Activated CD8-positive, alpha-beta T cell treated with anti-CD3 and anti-CD28 coated beads for 36 hours (primary cell): ENCODE measurements at places on chromosomes 16 and 17. TPM values are rescaled to one million over a fixed set of nuclear protein-coding genes. Genes with fewer than 3 reads are reported as not detected.

DNA sequence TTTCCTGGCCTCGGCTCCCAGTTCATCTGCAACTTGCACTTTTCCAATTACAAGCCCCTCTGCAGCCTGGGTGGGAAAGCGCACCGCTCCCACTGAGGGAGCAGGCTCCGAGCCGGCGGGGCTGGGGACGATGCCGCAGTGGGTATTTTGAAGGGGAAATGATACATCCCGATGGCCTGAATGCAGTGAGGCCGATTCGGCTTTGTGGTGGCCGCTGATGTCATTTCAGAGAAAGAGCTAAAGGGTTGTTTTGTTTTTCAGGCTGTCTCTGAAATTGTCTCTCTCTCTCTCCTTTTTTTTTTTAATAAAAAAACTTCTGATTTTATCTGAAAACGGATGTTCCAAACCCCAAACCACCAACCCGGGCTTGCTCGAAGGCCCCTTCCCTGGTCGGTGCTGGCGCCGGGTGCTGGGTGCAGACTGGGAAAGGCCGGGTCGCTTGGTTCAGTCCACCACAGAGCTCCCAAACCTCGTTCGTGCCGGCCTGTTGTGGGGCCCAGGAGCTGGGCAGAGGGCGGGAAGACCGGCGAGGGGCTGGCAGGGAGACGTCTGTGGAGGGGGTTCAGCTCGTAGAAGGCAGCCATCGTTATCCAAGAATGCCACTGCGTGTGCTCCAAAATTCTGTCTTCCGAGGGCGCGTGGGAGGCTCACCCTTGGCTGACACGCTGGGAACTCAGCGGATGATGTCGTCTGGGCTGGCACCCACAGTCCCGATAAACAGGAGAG lies 102.8 kb downstream of the FOXL1 start:
- no peak for DNase-seq

DNA sequence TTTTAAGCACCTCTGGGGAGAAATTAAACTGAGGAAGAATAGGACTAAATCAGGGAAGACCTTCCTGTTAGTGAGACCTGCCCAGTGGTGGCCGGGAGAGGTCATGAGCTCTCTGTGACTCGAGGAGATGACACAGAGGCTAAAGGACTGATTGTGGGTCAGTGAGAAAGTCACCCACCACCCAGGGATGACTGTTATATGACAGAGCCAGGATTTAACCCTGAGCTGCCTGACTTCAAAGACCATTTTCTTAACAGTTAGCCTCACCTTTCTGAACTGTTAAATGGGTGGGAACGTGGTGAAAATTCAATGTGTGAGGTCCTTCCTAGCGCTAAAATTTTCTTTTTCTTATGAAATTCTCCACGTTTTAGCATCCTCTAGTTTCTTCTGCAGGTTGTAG lies 72.5 kb downstream of the WSB1 start:
- no peak for DNase-seq

GRCh38 chr17:81961087-81961511 lies at the start of gene NOTUM:
Gene NOTUM, minus strand, starts transcription at chr17:81961187. Its CDS starts 278 bp downstream, at chr17:81960909.
- no peak for DNase-seq

DNA sequence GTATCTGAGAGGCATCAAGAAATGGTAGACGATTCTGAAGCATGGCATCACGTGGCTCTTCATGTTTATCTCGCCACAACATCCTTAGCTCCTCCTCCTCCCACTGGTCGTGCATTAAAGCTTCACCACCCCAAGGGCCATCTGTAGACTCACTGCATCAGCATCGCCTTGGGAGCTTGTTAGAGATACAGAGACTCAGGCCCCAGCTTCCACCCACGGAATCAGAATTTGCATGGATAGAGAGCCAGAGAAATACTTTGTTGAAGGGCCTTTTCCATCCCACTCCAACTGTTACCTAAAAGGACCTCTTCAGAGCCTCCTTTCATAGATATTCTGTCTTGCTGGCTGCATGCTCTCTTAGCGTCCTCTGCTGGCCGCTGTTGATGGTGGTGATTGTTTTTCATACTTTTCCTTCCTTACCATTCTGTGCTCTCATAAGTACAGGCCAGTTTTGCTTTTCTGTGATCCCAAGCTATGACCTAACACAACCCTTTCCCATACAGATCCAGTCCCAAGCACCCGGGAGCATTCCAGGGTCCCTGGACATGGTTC lies 1049.4 kb upstream of the EEF2KMT start:
- DNase-seq = no peak

GRCh38 chr17:82012261-82012639 lies 10.4 kb downstream of the CENPX start:
- DNase-seq = no peak

DNA sequence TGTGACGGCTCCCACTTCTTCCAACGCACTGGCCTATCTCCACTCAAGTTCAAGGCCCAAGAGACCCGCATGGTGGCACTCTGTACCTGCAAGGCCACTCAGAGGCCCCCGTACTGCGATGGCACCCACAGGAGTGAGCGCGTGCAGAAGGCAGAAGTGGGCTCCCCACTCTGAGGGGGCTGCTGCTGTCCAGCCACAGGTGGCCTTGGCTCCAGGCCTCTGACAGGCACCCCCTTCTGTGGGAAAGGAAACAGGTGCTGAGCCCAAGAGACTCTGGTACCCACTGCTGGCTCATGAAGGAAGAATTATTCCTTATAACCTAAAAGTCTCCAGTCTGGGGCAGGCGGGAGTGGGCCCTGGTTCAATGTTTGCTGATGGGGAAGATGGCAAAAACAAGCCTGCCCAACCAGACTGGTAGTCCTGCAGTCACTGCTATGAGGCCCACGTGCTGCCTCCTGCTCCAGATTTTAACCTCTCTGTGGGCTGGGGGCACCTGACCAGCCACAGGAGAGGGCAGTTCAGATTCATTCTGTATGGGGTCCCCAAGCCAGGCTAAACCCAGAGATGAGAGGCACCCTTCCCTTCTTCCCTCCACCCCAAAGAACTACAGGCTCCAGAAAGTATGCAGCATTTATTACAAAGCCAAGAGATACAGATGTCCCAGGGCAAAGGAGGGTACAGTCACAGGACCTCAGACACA lies 3.3 kb downstream of the CISD3 start:
- DNase-seq = no peak

GRCh38 chr16:7083096-7083495 lies 249.5 kb upstream of the RBFOX1 start:
- DNase-seq = no peak

GRCh38 chr16:87367529-87367928 lies 16.0 kb downstream of the FBXO31 start:
- no peak for DNase-seq

DNA sequence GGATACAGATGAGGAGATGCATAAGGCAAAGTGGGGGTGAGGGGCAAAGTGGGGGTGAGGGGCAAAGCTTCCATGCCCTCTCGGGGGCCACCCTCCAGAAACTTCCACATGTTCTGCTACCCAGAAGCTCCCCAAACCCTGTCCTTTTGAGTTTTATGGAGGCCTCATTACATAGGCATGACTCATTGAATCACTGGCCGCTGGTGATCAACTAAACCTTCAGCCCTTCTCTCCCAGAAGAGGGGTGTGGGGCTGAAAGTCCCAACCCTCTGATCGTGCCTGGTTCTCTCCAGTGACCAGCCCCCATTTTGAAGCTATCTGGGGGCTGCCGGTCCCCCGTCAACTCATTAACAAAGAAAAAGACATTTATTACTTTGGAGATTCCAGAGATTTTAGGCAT lies 27.5 kb downstream of the ITGAE start:
- DNase-seq = no peak

GRCh38 chr16:89899879-89900481 lies 18.7 kb upstream of the MC1R start:
- no peak for DNase-seq

GRCh38 chr17:17112628-17113200 lies 70.5 kb downstream of the MPRIP start:
- DNase-seq = no peak

DNA sequence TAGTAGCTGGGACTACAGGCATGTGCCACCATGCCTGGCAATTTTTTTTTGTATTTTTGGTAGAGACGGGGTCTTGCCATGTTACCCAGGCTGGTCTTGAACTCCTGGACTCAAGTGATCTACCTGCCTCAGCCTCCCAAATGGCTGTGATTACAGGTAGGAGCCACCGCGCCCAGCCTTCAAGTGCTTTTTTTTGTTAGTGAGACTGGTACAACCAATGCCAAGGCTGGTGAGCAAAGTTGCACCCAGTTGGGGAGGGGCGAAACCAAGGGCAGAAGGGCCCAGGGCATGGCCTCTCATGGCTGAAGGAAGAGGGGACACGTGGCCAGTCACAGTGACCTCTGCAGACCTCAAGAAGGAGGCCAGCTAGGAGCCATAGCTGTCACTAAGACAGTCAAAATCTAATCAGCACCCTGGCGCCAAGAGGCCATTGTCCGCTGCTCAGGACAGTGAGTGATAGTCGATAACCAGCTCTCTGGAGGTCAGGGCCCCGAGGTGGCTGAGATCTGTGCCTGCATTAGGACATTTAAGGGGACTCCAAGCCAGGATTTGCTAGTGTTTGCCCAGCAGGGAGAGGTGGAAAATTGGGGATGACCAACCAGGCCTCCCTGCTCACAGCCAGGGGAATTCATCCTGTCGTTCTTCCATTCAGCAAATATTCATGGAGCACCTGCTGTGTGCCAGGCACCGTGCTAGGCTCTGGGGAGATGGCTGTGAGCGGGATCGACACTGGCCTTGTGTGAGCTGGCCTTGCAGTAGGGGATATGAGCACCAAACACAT lies 10.2 kb downstream of the IL4R start:
- DNase-seq = no peak

- DNase-seq = peak; percentile 88
These were observed 34.4 kb upstream of the PRKCB start for GRCh38 chr16:23801378-23801777.

- DNase-seq = no peak
These were observed 67.5 kb downstream of the NT5M start for GRCh38 chr17:17370711-17371110.

DNA sequence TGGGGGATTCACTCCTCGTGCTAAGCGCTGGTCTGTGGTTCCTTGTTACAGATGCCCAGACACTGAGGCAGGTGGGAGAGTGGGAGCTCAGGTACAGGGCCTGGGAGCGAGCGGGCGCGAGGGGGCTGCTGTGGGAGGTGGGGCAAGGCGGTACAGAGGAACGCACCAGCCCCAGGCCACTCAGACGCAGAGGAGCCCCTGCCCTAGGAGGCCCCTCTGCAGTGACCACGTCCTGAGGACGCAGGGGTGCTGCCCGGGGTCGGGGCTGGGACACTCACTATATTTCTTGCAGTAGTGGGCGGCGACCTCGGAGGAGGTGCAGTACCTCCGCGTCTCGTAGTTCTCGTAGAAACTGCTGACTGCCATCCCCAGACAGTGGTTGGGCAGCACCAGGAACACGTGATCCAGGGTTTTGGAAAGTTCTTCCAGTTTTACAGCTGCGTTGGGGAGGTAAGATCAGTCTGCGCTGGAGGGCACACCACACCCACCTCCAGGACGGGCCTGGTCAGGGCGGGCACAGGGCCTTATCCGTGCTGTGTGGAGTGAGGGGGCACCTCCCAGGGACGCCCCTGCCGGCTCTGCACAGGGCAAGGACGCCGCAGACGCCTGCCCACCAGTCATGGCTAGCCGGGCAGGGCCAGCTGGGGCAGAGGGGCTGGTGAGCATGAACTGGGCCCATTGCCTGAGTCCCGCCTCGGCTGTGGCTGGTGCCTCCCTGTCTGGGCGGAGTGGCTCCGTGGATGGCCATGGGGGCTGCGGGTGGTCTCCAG lies 16.3 kb upstream of the RNPS1 start:
- DNase-seq = no peak

DNA sequence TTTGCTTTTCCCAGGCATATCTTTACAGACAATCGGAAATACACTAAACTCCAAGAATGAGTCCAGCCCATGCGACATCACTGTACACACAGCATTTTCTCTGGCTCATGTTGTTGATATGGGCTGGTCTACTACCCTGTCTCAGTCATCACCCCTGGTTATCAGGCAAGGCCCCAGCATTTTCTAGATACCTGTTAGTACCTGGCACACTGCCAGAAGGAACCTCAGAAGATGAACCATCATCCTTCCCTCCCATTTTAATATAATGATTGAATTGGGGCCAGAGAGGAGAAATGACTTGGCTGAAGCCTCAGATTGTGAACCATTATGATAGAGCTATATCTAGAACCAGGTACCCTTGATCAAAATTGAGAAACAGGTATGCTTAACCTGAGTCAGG lies 406.2 kb downstream of the CDH11 start:
- no peak for DNase-seq

KRT28 gene
- total RNA-seq = not detected

SLC5A11 gene
- 0.18 TPM for total RNA-seq

RPRML gene
- total RNA-seq = not detected

GP1BA gene
- not detected for total RNA-seq

KRTAP4-9 gene
- not detected for total RNA-seq
